ENCODE measurements at places on chromosomes 6 and 20.
A peak's percentile ranks its signal among the peaks of the same experiment; 100 is the strongest.

DNA sequence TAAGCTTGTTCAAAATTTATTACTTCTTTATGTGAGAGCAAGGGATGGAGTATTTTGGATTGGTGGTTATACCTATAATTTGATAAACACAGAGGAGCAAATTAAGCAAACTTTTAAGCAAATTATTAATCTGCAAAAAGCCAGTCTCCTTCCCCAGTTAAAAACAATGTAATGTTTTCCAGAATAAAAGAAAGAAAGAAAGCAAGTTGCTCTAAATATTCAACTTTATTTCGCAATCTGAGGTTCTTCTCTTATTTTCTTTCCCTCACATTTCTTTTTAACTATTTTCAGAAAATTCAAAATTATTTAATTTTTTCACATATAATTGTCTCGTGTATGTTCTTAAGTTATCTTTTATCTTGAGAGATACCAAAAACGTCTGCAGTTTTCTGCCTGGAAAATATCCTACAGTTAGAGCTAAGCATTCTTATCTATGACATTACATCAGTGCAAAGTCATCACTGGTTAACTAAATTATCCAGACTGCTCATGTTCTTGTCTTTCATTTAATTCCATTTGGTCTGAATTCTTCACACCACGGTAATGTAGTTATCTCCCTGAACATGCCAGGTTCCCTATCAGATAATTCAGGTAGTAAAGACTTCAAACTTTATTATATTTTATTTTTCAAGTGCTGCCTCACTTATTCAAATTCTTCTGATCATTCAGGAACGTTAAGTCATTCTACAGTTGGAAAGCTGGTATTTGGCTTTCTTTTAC is 3.3 kb upstream of the CNKSR3 start:
- no peak for DNase-seq
- no peaks in the 10 kb centered on the region for H3K36me3 ChIP-seq
- peaks cover 6% of the 10 kb centered on the region for H3K4me1 ChIP-seq

DNA sequence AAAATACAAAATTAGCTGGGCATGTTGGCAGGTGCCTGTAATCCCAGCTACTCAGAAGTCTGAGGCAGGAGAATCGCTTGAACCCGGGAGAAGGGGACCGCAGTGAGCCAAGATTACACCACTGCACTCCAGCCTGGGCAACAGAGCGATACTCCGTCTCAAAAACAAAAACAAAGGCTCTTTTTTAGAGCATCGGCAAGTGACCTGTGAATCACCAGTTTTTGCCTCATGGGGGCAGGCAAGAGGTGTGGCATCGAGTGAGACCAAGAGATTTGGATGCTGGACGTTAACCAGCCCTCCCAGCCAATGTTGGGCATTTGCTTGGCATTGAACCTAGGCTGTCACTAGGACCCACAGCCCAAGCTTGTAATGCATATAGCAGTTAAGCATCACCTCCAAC is 14.6 kb upstream of the CDK5RAP1 start:
- no peak overlapping the region for H3K4me3 ChIP-seq
- H3K27ac ChIP-seq, result no peak overlapping the region
- no peaks in the 10 kb centered on the region for H3K27me3 ChIP-seq

DNA sequence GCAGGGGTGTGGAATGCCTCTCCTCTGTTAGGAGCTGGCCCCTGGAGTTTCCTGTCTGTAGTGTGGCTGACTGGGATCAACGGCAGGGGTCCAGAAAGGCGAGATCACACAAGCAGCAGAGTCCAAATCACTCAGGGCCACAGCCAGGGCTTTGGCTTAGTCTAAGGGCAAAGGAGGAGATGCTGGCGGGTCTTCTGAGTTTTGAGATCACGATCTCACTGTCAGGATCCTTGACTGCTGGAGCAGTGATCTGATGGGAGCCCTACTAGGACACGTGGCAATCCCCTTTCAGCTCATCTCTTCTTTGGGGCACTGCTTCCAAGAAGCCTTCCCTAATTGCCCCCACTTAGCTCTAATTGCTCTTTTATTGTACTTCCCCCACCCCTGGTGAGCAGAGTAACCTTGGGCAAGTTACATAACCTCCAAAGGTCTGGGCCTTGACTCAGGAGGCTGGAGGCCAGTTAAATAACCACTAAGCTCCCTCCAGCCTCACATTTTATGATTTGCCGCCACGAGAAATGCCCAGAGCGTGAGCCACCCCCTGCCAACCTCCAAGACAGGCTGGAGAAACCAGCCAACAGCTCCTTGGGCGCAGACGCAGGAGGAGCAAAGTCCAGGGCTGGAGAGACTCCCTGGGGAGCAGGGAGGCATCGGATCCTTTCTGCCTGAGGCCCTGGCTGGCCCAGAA is 12.0 kb downstream of the KCNK5 start:
- peaks cover 5% of the 10 kb centered on the region for H3K36me3 ChIP-seq
- no peak overlapping the region for H3K27ac ChIP-seq
- H3K4me3 ChIP-seq, result no peak overlapping the region
- H3K4me1 ChIP-seq, result peaks cover 14% of the 10 kb centered on the region
- H3K27me3 ChIP-seq, result no peaks in the 10 kb centered on the region
- no peak for DNase-seq

GRCh38 chr20:49045440-49046086 is 549 bp upstream of the CSE1L start:
- peaks cover 25% of the 10 kb centered on the region for H3K4me1 ChIP-seq
- H3K36me3 ChIP-seq, result peaks cover 41% of the 10 kb centered on the region
- no peaks in the 10 kb centered on the region for H3K27me3 ChIP-seq
- peak; percentile 4 for DNase-seq

GRCh38 chr6:6738922-6739716 is 150.6 kb downstream of the LY86 start:
- H3K36me3 ChIP-seq, result peaks cover 3% of the 10 kb centered on the region
- no peak overlapping the region for H3K27ac ChIP-seq
- H3K27me3 ChIP-seq, result peaks cover 49% of the 10 kb centered on the region
- no peak for DNase-seq
- H3K4me1 ChIP-seq, result no peaks in the 10 kb centered on the region
- no peak overlapping the region for H3K4me3 ChIP-seq

GRCh38 chr6:89313006-89313405 is 2.1 kb downstream of the GABRR2 start:
- H3K36me3 ChIP-seq, result peaks cover 8% of the 10 kb centered on the region
- no peaks in the 10 kb centered on the region for H3K27me3 ChIP-seq
- H3K27ac ChIP-seq, result no peak overlapping the region
- no peak overlapping the region for H3K4me3 ChIP-seq
- DNase-seq, result no peak
- H3K4me1 ChIP-seq, result peaks cover 8% of the 10 kb centered on the region

GRCh38 chr20:47049771-47050170 is 155.1 kb downstream of the EYA2 start:
- no peak overlapping the region for H3K4me3 ChIP-seq
- no peak for DNase-seq
- H3K27ac ChIP-seq, result no peak overlapping the region
- no peaks in the 10 kb centered on the region for H3K36me3 ChIP-seq

- no peak overlapping the region for H3K27ac ChIP-seq
- DNase-seq, result no peak
- H3K36me3 ChIP-seq, result no peaks in the 10 kb centered on the region
- no peak overlapping the region for H3K4me3 ChIP-seq
- peaks cover 25% of the 10 kb centered on the region for H3K27me3 ChIP-seq
Observed at GRCh38 chr20:49399329-49399728, 83.1 kb downstream of the KCNB1 start.

DNA sequence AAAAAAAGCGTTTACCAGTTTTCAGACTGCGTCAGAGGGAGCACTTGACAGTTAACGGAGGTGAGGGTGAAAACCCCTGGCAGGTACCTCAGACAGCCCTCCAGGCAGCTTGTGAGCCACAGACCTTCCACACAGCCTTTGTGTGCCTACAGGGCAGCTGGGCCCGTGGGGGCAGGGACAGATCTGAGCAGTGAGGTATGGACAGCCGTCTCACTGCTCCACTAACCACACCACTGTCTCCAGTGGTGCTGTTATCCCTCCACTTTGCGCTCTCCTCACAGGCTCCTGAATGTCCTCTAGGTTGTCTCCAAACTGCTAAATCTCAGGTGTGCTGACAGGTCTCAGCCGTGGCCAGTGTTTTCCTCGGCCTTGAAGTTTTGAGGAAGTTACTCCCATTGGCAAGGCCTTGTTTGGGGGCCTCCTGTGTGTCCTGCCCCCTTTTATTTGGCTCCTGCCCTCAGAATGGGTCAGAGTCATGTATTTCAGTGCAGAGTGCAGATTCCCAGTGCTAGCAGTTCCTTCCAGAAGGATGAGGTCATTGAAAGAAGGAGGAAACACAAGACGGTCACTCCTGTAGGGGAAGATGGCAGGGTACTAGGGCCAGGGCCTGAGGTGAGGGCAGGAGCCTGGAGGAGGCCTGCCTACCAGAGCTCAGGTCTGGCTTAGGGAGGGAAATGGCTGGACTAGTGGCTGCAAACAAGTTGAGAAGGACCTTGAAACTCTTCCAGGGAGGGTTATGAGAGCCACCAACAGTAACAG is 11.8 kb downstream of the GFRA4 start:
- no peak for DNase-seq
- H3K36me3 ChIP-seq, result peaks cover 8% of the 10 kb centered on the region
- H3K4me3 ChIP-seq, result no peak overlapping the region

- no peaks in the 10 kb centered on the region for H3K36me3 ChIP-seq
- H3K4me3 ChIP-seq, result no peak overlapping the region
- H3K4me1 ChIP-seq, result no peaks in the 10 kb centered on the region
- no peaks in the 10 kb centered on the region for H3K27me3 ChIP-seq
- DNase-seq, result no peak
Observed at GRCh38 chr20:7220755-7221154, 453.3 kb downstream of the BMP2 start.

DNA sequence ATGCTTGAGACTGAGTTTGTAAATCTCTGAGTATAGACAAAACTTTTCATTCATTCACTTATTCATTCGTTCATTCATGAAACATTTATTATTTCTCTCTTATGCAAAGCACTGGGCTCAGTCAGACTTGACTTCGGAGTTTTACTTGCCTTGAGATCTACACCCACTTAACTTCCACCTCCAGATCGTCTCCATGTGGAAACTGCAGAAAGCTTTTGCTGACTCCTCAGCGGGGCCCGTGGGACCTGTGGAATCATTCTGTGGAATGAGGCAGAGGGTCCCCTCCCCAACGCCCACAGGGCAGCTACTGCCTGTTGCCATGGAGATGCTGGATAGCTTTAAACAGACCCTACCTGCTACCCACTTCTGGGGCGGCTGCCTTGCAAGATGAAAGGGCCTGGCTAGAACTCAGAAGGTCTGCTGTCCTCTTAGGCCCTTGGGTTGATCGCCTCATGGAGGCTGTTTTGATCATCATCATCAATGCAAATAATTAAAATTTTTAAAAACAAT is 66.4 kb upstream of the KCNG1 start:
- H3K27ac ChIP-seq, result no peak overlapping the region
- H3K4me1 ChIP-seq, result peaks cover 5% of the 10 kb centered on the region
- peaks cover 85% of the 10 kb centered on the region for H3K27me3 ChIP-seq
- no peak overlapping the region for H3K4me3 ChIP-seq
- DNase-seq, result no peak

DNA sequence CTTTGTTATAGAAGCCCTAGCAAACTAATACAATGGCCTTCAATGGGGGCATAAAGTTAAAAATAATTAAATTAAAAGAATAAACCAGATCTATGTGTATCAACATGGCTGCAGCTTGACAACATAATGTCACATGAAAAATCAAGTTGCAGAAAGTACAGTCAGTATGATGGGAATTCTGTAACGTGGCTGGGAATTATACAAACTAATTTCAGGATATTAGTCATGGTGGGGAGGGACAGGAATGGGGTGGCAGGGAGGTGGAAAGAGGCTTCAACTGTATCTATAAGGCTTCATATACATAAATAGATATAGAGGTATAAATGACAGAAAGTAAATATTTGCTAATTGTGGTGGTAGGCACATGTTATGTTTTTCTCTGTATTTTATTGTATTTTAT is 107.1 kb downstream of the UNC5CL start:
- H3K27me3 ChIP-seq, result peaks cover 33% of the 10 kb centered on the region
- H3K4me1 ChIP-seq, result no peaks in the 10 kb centered on the region
- H3K27ac ChIP-seq, result no peak overlapping the region
- DNase-seq, result no peak

GRCh38 chr20:32473231-32474008 is 111.7 kb downstream of the NOL4L start:
- H3K27me3 ChIP-seq, result no peaks in the 10 kb centered on the region
- peaks cover 12% of the 10 kb centered on the region for H3K4me1 ChIP-seq
- DNase-seq, result no peak
- no peak overlapping the region for H3K27ac ChIP-seq
- H3K4me3 ChIP-seq, result no peak overlapping the region

DNA sequence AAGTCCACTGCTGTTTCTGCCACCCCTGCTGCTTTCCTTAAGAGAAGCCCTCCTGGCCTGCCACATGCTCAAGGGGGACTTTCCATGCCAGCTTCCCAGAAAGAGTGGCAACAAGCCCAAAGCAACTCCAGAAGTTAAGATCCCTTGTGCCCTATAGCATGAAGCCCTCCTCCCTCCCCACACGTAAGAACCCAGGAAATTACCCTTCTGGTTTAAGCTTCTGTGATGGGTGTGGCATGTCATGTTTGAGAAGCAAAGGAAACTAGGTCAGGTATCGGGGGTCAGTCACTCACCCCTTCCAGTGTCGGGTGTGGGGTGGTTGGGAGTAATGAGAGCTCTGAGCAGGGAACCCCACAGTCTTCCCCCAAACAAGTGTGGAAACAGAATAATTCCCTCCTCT is 196.1 kb downstream of the LRFN2 start:
- peaks cover 14% of the 10 kb centered on the region for H3K27me3 ChIP-seq
- peaks cover 2% of the 10 kb centered on the region for H3K36me3 ChIP-seq
- peak overlapping the region; percentile 54 for H3K4me3 ChIP-seq
- H3K4me1 ChIP-seq, result peaks cover 28% of the 10 kb centered on the region
- no peak for DNase-seq

GRCh38 chr6:150435832-150436231 is 67.0 kb downstream of the IYD start:
- H3K27me3 ChIP-seq, result peaks cover 16% of the 10 kb centered on the region
- DNase-seq, result no peak
- H3K4me3 ChIP-seq, result no peak overlapping the region
- H3K4me1 ChIP-seq, result peaks cover 5% of the 10 kb centered on the region

DNA sequence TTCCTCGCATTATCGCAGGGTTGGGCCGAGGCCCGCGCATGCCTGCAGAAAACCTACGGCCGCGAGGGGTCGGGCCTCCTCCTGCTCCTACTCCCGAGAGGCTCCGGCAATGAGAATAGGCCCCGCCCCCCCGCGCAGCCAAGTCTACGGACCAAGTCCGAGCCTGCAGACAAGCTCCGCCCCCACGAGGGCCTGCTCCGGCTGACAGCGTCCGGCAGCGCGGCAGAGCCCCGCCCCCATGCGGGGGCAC is 3.1 kb upstream of the GPSM3 start:
- H3K4me3 ChIP-seq, result peak overlapping the region; percentile 97
- peaks cover 27% of the 10 kb centered on the region for H3K36me3 ChIP-seq
- peak overlapping the region; percentile 99 for H3K27ac ChIP-seq

DNA sequence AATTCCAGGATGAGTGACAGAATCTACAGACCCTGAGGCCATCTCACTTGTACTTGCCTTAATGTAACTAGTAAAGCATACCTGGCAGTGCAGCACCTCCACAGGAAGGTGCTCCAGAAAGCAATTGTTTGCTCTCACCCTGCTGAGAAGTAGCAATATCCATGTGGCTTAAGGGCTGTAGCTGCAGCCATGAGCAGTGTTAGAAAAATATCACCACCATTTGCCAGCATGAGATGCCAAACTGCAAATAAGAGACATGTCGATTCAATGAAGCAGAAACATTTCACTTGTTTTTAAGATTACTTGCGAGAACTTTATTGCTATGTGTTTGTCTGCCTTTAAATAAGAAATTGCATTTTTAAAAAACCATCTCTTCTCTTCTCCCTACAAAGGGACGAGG is 151.5 kb downstream of the PRL start:
- no peak overlapping the region for H3K27ac ChIP-seq
- DNase-seq, result no peak
- H3K4me1 ChIP-seq, result no peaks in the 10 kb centered on the region
- no peaks in the 10 kb centered on the region for H3K36me3 ChIP-seq
- no peak overlapping the region for H3K4me3 ChIP-seq

- no peak overlapping the region for H3K27ac ChIP-seq
- H3K27me3 ChIP-seq, result no peaks in the 10 kb centered on the region
- H3K4me3 ChIP-seq, result no peak overlapping the region
- H3K4me1 ChIP-seq, result no peaks in the 10 kb centered on the region
Observed at GRCh38 chr6:165556116-165556843, 106.8 kb downstream of the PDE10A start.
